ENCODE measurements at places on chromosomes 5 and 9.

DNA sequence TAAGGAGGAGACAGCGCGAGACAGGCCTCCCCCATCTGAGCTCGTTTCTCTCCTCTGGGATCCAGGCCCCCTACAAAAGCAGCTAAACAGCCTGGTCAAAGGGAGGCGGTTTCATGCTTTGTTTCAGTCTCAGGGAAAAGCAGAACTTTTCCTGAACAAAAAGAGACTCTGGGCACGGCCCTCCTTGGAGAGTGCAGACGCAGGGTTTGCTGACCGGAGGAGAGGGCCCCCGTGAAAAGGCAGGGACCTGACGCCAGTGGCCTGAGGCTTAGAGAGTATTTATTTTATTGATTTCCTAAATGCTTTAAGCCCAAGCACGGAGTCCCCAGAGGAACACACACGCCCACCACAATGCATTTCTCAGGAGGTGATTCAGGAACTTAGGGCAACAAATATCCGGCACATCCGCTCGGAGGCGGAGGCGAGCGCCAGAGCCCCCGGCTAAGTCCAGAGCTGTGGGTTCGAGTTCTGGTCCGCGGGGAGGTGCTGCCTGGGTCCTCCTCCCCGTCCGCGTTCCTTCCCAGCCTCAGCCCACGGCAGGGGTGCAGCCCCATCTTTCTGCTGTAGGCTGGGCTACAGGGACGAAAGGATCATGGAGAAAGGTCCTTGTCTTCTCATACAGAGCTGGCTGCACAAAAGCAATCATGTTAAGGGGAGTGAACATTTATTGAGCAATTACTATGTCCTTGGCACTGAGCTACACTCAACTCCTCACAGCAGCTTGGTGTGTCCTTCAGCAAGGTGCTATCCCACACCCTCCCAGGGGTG lies 40.0 kb downstream of the PTGES start:
- no peak for DNase-seq

- DNase-seq = no peak
Measured at GRCh38 chr5:87195104-87195591, 72.5 kb upstream of the RASA1 start.

DNA sequence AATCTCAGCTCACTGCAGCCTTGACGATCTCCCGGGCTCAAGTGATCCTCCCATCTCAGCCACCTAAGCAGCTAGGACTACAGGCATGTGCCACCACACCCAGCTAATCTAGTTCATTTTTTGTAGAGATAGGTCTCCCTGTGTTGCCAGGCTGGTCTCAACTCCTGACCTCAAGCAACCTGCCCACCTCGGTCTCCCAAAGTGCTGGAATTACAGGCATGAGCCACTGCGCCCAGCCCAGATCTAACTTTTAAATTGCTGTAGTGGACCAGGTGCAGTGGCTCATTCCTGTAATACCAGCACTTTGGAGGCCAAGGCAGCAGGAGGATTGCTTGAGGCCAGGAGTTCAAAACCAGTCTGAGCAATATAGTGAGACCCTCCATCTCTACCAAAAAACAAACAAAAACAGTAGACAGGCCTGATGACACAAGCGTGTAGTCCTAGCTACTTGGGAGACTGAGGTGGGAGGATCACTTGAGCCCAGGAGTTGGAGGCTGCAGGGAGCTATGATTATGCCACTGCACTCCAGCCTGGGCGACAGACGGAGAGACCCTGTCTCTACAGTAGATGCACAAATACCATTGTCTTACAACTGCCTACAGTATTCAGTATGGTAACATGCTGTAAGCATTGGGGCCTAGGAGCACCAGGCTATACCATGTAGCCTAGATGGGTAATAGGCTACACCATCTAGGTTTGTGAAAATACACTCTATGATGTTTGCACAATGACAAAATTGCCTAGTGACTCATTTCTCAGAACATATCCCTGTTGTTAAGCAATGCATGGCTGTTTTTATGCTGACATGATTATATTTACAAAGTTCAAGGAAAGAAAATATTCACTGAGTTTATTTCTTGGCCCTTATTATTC lies 1.5 kb upstream of the SIT1 start:
- DNase-seq = no peak

DNA sequence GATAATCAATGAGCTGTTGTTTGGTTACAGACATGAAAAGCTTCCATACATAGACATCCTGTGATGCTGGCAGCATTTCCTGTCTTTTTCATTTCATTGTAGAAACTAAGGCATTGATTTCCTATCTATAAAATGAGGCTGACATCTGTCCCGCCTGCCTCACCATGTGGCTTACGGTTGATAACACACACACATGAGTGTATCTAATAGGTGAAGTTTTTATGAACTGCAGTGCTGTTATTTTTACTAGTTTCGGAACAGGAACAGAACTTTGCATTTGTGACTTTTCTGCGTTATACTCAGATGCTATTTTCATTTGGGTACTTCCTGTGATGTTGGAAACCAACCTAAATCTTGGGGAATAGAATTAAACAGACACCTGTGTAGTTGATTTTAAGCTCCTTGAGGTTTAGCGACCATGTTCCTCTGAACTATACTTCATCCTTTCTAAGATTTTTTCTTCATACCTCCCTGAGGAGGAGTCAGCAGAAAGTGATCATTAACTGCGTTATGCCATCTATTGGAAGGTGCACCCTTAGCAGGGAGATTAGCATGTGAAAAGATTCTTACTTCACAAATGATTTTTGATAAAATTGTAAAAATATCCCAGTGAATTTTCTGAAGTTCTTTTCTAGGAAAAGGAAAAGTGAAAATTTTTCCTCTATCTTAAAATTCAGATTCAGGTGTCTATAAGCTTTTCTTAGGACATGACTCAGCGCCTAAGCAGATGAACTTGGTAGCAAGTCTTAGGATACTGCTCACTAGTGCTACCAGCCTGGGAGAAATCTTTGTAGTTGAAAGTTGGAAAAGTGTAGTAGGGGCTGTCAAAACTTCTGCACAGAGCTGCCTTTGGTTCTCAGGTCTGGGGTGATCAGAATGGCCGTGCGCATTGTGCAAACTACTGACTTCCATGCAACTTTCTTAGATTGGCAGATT lies 134.5 kb downstream of the TRIO start:
- DNase-seq = peak; percentile 39

DNA sequence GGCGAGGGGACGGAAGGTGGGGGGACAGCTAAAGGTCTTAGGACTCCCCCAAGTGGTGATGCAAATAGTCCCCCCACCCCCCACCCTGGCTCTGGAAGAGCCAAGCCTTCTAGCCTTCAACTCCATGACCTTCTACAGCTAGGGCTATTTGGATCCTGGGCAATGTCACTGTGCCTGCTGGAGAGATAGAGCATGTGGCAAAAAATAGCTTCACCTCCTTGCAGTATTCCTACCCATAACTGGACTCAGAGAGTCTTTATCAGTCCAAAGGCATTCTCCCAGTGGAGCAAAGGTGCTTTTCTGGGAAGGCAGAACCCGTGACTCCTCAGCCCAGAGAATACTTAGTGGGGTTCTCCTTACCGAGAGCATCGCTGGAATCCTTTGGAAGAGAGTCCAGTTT lies 48.9 kb upstream of the PPARGC1B start:
- no peak for DNase-seq

GRCh38 chr5:150656191-150657132 lies 4.6 kb upstream of the MYOZ3 start:
- DNase-seq = peak; percentile 96

DNA sequence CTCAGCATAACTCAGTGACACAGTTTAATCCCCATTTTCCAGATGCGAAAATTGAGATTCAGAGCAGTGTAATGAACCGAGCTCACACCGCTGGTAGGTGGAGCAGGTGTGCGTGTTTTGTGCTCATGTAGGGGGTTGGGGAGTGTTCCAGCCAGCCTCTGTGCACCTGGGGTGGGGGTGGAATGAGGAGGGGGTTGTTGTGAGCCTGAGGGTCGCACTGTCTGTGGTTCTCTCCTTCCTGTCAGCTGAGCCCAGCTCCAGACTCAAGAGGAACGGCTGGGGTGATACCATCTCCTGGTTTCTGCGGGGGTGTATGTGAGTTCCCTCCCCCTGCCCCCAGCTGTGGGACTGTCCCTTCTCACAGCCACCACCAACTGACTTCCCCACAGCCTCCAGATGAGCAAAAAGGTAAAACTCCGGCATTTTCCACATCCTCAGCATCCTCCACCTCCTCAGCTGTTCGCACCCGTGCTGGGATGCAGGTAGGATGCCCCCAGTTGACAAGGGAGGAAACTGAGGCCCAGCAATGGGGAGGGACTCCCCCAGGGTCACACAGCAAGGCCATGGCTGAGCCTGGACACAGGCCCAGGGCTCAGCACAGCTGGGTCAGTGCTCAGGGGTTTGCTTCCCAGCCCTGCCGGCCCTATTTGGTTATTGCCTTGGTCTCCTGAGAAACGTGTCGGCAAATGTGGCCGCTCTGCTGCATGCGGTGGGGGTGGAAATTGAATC lies 2.1 kb downstream of the SH2D3C start:
- DNase-seq = peak; percentile 79

DNA sequence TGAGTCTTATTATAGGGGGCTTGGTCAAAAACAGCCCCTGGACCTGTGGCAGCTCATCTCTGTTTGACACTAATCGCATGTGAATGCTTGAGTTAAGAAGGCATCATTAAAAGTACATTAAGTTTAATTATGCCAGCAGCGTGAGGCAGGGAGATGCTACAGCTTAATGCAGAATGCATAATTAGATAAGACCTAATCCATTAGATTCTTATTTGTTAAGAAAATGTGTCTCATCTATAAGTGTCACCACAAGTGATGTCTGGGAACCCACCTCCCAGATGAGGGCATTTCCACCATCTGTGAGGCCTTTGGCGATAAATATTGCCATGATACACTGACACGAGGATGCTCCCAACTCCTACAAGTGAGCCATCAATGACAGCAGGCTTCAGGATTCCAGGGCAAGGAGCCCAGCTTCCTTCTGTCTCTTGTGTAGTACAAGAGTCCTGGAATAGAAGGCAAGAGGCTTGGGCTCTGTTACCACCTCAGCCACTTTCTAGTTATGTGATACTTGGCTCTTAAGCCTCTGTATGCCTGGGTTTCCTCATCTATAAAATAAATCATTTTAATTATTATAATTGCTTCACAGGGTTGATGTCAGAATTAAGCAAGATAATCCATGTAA lies 202.7 kb downstream of the FAM114A2 start:
- no peak for DNase-seq

DNA sequence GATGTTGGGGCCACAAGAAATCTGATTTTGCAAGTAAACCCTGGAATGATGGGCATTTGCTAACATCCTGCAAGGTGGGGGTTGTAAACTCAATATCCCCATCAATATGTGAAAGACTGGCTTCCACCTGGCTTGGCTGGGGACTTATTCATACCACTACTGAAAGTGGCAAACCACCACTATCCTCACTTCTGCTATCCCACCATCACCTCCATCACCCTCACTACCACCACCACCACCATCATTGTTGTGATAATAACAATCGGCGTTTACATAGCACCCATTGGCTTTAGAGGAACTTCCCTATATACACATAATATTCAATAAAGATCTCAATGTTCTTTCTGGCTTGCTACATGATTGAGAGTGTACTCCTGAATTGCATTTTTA lies 224.7 kb upstream of the DAP start:
- DNase-seq = no peak

- DNase-seq = no peak
Measured at GRCh38 chr9:17171309-17172094, 36.7 kb downstream of the CNTLN start.

- DNase-seq = peak; percentile 45
Measured at GRCh38 chr5:143229426-143229895, 174.0 kb downstream of the NR3C1 start.

GRCh38 chr9:13810510-13810909 lies 503.4 kb downstream of the NFIB start:
- DNase-seq = no peak

DNA sequence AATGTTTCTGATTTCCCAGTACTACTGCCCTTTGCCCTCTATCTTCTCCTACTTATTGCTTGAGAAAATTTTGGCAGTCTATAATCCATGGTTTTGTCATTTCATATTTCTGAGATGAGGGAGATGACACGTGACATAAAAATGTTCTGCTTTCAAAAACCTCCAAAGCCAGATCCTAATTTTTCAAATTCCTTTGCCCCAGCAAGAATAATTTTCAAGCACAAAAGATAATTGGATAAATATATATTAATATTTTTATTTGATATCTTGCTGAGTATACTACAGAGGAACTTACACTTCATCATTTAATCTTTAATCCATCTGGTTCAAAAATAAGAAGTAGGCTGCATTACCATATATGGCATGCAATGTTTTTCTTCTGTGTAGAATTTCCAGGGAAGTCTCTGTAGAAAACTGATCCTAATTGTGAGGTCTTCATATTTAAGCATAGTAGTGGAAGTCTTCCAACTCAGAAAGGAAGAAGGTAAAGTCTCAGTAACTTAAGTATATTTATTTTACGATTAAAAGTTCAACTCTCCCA lies 1738.8 kb downstream of the EFNA5 start:
- no peak for DNase-seq

- DNase-seq = no peak
Measured at GRCh38 chr5:91025449-91025848, 357.7 kb downstream of the ARRDC3 start.

GRCh38 chr9:6054280-6055099 lies 39.1 kb upstream of the RANBP6 start:
- DNase-seq = peak; percentile 44

DNA sequence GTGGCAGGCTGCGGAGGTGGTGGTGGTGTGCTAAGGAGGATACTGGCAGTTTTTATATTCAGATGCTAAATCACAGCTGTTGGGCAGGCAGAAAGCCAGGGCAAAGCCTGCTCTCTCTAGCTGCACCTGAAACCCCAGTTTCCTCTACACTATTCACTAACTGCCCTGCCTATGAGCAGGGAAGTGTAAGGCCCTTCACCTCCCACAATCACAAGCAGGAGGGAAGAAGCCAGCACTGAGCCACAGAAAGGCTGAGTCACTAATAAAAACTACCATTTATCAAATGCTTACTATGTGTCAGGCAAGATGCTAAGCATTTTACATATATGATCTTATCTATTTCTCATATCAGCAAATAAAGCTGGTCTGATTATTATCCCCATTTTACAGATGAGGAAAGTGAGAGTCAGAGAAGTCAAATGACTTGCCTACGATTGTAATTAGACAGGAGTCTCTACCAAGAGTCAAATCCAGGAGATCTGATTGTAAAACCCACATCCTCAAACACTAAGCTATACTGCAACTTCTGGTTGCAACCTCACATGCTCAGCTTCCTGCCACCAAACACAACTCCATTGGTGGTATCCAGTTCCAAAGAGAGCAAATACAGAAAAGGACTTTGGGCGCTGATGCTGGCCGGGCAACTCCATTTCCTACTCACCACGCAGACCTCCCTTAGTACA lies 17.7 kb upstream of the IL6ST start:
- DNase-seq = no peak

- DNase-seq = no peak
Measured at GRCh38 chr5:91155274-91155673, 227.8 kb downstream of the ARRDC3 start.

- no peak for DNase-seq
Measured at GRCh38 chr5:103532086-103532734, 30.4 kb downstream of the NUDT12 start.

- no peak for DNase-seq
Measured at GRCh38 chr9:16884373-16884772, 13.9 kb upstream of the BNC2 start.

GRCh38 chr9:92669527-92669889 lies 423 bp downstream of the IPPK start:
- DNase-seq = peak; percentile 66
